ENCODE measurements at places on chromosomes 1 and 21.

GRCh38 chr1:219544163-219544846 is 68.6 kb downstream of the ZC3H11B start:
- DNase-seq, result no peak

GRCh38 chr21:43794311-43794710 is 4.9 kb downstream of the RRP1 start:
- no peak for DNase-seq

DNA sequence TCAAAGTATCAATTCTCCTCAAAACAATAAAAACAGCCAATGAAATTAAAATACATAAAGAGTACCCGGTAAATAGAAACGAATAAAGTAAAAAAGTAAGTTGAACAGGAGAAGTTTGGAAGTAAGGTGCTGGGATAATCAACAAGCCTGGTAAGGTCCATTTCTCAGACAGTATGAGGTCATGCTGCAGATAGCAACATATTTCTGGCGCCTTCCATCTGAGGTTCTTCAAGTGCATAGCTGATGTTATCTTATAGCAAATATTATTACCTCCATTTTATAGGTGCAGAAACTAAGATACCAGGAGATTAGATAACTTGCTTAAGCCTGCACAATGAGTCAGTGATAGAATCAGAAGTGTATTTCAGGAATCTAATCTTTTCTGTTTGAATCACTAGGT is 23.7 kb upstream of the CEP350 start:
- no peak for DNase-seq

- DNase-seq, result no peak
These were observed 4.3 kb upstream of the CLEC20A start for GRCh38 chr1:178500936-178501554.

DNA sequence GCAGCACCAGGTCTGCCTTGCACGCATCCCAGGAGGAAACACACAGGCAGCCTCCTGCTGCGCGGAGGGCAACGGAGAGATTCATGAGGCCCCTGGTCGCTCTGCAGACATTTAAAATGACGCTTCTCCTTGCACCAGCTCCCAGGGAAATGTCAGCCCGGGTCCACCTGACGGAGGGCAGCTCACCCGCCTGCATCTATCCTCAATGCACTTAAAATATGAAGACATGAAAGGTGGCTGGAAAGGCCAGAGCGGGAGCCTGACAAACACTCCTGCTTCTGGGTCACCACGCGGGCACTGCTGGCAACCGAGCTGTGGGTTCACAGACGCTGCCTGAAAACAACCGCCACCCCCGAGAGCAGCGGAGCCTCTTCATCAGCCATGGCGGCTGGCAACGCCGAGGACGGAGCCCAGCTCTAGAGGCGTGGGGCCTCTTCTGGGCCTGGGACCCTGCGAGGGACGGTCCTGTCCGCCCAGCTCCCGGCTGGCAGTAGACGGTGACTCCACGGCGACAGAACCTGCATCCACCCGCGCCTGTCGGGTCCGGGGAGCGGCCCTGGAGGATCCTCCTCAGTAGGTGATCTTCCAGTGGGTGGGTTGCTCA is 22.7 kb downstream of the POFUT2 start:
- no peak for DNase-seq

GRCh38 chr1:28428012-28428411 is 58.5 kb downstream of the PHACTR4 start:
- no peak for DNase-seq

DNA sequence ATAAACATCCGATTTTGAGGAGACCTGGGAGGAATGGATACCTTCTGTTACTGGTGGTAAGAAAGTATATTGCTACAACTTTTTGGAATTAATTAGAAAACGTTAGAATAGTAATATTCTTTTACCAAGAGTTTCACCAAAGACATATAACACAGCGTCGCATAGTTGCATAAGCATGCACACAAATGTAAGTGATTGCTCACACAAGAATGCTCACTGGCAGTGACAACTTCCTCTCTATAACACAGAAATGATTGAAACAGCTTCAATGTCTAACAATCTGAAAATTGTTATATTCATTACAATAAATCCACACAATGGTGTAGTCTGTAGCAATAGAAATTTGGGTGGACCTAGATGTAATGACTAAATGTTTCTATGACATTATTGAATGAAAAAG is 998.6 kb downstream of the TTLL7 start:
- no peak for DNase-seq

GRCh38 chr1:234477386-234478151 is 1.4 kb downstream of the TARBP1 start:
- DNase-seq, result no peak

- DNase-seq, result no peak
These were observed 12.4 kb downstream of the KCNA10 start for GRCh38 chr1:110506541-110506940.

DNA sequence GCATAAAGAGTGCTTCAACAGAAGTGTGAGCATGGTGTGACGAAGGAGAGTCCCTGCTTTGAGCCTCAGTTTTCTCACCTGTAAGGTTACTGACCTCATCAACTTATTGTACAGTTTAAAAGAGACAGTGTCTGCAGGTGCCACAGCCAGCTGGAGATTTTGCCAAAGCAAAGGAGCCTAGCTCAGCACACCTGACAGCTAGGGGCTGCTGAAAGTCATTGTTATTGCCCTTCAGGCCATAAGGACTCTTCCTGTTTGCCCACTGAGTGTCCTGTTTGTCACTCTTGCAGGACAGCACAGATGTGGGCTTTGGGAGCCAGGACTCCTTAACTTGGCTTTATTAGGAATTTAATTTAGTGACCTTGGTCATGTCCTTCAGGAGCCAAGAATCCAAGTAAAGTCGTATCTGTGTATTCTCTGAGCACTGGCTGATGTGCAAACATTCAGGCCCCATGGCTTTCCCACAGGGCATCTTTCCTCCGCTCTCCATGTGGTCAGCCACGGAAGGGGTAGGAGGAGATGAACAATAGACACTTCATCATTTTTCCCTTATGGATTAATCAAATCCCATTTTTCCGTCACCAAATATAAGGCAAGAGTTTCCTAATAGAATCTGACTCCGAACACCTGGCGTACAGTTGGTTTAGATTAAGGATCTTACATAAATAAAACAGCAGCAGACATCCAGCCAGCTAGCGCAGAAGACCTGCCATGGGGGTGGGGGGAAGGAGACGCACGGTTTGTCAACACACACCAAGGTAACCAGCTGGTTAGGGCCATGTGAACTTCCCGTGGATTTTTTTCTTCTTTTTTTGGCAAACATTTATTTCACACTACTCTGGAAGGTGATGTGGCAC is 43.1 kb upstream of the KANK4 start:
- no peak for DNase-seq

DNA sequence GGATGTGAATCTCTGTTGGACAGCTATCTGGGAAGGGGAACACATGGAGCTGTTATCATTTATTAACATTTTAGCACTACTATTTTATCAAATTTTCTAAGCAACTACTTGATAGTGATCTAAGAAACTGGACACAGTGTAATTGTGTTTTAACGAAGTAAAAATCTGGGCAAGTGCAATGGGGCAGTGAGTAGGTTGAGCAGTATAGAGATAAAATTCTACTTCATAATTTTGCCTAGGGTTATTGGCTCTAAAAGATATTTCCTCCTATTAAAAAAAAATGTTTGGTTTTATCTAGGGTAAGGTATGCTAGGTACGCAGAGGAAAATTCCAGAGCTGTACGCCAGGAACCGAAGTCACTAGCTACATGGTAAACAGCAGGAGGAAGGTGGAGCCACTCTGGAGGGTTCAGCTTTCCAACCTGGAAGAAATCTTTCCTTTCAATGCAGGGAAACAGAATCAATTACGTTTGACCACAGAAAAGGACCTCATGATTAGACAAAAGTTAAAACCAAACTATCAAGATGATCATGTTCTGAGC is 43.3 kb downstream of the BCAR3 start:
- DNase-seq, result no peak

GRCh38 chr1:28119556-28119955 is 31.1 kb upstream of the EYA3 start:
- DNase-seq, result no peak

- DNase-seq, result no peak
These were observed 282 bp upstream of the ECE1 start for GRCh38 chr1:21290546-21290944.

GRCh38 chr1:205616563-205617293 is 15.1 kb downstream of the ELK4 start:
- no peak for DNase-seq

GRCh38 chr1:88802950-88803349 is 88.4 kb downstream of the GTF2B start:
- no peak for DNase-seq

- DNase-seq, result no peak
These were observed 174.1 kb downstream of the LBR start for GRCh38 chr1:225253784-225254183.

DNA sequence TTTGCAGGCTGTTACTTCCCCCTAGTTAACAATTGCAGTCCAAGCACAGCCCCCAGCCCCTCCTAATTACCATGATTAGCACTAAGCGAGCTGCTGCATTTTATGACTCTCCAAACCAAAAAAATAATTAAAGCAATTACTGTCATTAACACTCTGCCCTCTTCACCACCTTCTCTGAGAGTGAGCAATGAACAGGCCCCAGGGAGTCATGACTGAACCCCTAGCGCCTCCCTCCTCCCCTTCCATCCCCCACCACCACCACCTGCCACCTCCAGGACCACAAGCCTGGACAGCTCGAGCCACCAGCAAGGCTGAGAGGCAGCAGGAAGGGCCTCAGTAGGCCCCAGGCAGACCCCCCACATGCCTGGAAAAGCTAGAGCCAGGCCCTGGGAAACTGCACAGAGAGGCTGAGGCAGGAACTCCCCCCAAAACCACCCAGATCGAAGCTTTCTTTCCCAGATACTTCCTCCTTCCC is 35.5 kb upstream of the ZC3H12A start:
- peak; percentile 44 for DNase-seq

GRCh38 chr1:156114919-156115513 is 505 bp downstream of the LMNA start:
- no peak for DNase-seq

- DNase-seq, result no peak
These were observed 16.6 kb upstream of the ABCG1 start for GRCh38 chr21:42202321-42202720.

- no peak for DNase-seq
These were observed 145.6 kb downstream of the FGGY start for GRCh38 chr1:59442492-59442891.

- no peak for DNase-seq
These were observed 1.7 kb downstream of the ALDH9A1 start for GRCh38 chr1:165696625-165697100.

DNA sequence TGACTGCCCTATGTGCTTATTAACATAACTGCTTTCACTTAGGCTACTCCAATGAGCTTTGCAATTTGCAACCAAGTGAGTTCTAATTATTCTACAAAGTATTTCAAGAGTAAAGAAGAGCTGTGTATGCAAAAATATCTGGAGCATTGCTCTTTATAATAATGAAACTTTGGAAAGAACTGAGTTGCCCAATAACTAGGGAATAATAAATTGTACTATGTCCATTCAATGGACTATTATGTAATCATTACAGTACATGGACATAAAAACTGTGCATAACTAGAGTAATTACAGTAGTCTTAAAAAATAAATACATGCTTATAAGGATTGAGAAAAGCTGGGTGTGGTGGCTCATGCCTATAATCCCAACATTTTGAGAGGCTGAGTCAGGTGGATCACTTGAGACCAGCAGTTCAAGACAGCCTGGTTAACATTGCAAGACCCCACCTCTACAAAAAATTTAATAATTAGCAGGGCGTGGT is 70.3 kb upstream of the JAK1 start:
- no peak for DNase-seq

- DNase-seq, result no peak
These were observed 257.1 kb upstream of the GREM2 start for GRCh38 chr1:240869071-240869470.

- no peak for DNase-seq
These were observed 31.7 kb downstream of the AK5 start for GRCh38 chr1:77313491-77313890.

GRCh38 chr1:72371259-72372035 is 89.1 kb upstream of the NEGR1 start:
- DNase-seq, result no peak

DNA sequence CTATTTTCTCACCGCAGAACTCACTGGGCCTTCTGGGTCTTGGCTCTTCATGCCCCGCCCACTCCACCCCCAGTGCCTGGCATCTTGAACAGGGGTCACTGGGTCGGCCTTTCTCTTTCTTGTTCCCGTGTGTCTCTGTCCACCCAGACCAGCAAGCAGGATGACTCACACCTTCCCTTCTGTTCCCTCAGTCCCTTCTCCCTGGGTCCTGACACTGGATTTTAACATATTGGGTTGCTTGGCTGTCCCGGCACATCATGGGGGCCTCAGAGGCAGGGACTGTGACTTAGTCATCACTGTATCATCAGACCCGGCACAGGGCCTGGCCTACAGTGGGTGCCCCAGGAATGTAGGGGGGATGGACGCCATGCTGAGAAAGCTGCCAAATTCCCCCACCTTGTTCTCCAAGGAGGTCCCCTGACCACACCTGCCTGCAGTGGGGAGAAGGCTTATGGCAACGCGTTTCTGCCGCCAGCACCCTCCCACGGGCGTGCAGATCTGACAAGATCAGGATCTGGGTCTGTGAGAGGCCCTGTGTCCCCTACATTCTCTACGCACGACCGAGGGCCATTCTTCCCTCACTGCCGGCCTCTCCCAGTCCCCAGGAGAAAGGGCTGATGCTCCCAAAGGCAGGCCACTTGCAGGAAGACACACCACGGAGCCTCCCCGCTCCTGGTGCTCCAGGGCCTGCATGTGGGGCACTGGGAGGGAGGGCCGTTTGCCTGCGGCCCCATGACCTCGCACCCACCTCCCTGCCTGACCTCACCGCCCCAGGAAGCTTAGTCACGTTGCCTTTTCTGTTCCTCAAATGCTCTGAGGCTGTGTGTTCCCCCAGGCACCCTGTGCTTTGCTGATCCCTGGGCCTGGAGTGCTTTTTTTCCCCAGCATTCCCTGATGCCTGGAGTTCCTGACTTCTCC is 157.2 kb upstream of the TMEM51 start:
- DNase-seq, result no peak

- DNase-seq, result no peak
These were observed 50.8 kb upstream of the COL24A1 start for GRCh38 chr1:86207323-86207722.

- no peak for DNase-seq
These were observed 163.3 kb downstream of the PIK3R3 start for GRCh38 chr1:45968941-45969666.
